Progenitor cell of endocrine pancreas (in vitro differentiated cells): ENCODE measurements at places on chromosomes 4 and X. TPM values are rescaled to one million over a fixed set of nuclear protein-coding genes. Genes with fewer than 3 reads are reported as not detected.

- DNase-seq, result no peak
- no peak overlapping the region for H3K27ac ChIP-seq
Measured at GRCh38 chr4:148143174-148143573, 299.0 kb downstream of the NR3C2 start.

- peaks cover 26% of the 10 kb centered on the region for H3K4me1 ChIP-seq
- peaks cover 29% of the 10 kb centered on the region for H3K36me3 ChIP-seq
- no peaks in the 10 kb centered on the region for H3K27me3 ChIP-seq
- peak overlapping the region; percentile 58 for H3K4me3 ChIP-seq
- H3K27ac ChIP-seq, result peak overlapping the region; percentile 91
Measured at GRCh38 chr4:184012937-184013336, 107.8 kb downstream of the STOX2 start.

Gene ZNF595
- total RNA-seq, result 9.1 and 9.5 TPM in 2 replicates

Gene MXRA5
- 2.0 and 4.0 TPM in 2 replicates for total RNA-seq

Gene MED12
- total RNA-seq, result 106 and 123 TPM in 2 replicates
